ENCODE measurements at places on chromosomes 11 and 22. TPM values are rescaled to one million over a fixed set of nuclear protein-coding genes. Genes with fewer than 3 reads are reported as not detected.

The SLC5A12 gene
- total RNA-seq, result 1.9 TPM

The ATG16L2 gene
- total RNA-seq, result 22.2 TPM

The OR4A16 gene
- not detected for total RNA-seq

The MS4A6E gene
- not detected for total RNA-seq

The MYRF gene
- 5.2 TPM for total RNA-seq

The ASRGL1 gene
- total RNA-seq, result 36.3 TPM

The DNAJB13 gene
- 0.18 TPM for total RNA-seq

The SAA4 gene
- total RNA-seq, result 0.50 TPM

The ZFP91 gene
- total RNA-seq, result 28.1 TPM

The KIAA1671 gene
- total RNA-seq, result 24.0 TPM

The OSM gene
- not detected for total RNA-seq

The ZBTB16 gene
- 0.34 TPM for total RNA-seq

The BBOX1 gene
- total RNA-seq, result not detected

The OR8H3 gene
- total RNA-seq, result not detected

The ZNRF3 gene
- 20.6 TPM for total RNA-seq

The OVOL1 gene
- 7.7 TPM for total RNA-seq

Data from WTC11 (cell line).